ENCODE measurements at places on chromosomes 7 and 10. TPM values are rescaled to one million over a fixed set of nuclear protein-coding genes. Genes with fewer than 3 reads are reported as not detected.

DNA sequence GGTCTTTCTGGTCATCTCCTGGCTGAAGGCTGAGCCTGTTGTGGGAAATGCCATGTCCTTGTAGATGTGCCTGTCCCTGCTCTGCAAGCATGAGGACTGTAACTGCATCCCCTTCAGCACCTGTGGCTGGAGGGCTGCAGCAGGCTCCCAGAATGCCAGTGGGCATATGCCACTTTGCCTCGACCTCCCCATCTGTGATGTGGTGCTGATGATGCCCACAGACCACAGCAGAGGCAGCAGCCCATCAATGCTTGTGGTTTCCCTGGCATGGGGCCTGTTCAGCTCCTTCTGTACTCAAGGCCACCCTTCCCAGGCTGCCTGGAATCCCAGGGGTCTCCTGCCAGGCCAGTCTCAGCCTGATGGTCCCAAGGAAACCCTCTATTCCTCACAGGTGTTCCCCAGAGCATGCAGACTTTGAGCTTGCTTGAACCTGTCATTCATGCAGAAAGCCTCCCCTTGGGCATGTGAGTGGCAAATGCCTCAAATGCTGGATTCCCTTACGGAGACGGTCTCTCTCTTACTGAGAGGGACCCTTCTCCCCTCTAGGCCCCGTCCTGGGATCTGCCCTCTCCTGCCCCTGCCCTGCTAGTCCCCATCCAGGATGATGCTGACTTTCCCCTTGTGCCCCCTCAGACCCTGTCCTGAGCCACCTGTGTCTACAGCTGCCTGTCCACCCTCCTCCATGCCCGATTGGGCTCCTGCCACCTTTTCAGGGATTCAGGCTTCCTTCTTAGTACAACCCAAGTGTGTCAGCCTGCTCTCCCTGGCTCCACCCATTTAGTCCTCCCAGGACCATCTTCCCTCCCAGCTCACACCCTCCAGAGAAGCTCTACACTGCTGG lies 50.9 kb upstream of the ANTXRL start:
- no peak for DNase-seq
- H3K27me3 ChIP-seq = no peaks in the 10 kb centered on the region
- peak overlapping the region; percentile 24 for H3K27ac ChIP-seq
- no peak overlapping the region for H3K4me3 ChIP-seq

Gene HYAL4
- total RNA-seq = not detected

Gene UNCX
- total RNA-seq = not detected

Gene LIPF
- not detected for total RNA-seq

Gene OGDHL
- not detected for total RNA-seq

Gene PTPN20
- total RNA-seq = 1.6 TPM

DNA sequence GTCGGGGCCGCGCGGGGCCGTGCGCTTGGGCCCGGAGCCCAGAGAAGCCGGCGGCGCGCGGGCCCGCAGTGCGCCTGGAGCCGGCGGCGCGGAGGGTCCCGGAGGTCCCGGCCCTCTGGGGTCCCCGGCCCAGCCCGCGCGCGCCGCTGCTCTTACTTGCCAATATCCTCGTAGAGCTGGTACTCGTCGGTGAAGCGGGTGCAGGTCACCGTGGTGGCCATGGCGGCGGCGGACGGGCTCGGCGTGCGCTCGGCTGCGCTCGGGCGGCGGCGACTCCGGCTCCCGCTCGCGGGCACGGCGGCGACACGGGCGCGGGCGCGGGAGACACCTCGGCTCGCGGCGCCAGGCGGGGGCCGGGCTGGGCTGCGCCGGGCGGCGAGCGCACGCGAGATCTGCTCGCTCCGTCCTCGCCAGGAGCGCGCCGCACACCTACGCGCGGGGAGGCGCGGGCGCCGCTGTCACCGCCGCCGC lies at the start of gene CAMK2B:
Gene CAMK2B (minus strand): TSS at position 394 of the 471 bp plus-strand sequence. CDS start 173 bp downstream, at position 221.
- no peak for DNase-seq
- peak within 1 kb of the TSS; percentile 76 for H3K4me3 ChIP-seq
- H3K27ac ChIP-seq = peak within 1 kb of the TSS; percentile 46
- H3K27me3 ChIP-seq = peaks cover 40% of the 10 kb centered on the region
- H3K4me1 ChIP-seq = peaks cover 3% of the 10 kb centered on the region

DNA sequence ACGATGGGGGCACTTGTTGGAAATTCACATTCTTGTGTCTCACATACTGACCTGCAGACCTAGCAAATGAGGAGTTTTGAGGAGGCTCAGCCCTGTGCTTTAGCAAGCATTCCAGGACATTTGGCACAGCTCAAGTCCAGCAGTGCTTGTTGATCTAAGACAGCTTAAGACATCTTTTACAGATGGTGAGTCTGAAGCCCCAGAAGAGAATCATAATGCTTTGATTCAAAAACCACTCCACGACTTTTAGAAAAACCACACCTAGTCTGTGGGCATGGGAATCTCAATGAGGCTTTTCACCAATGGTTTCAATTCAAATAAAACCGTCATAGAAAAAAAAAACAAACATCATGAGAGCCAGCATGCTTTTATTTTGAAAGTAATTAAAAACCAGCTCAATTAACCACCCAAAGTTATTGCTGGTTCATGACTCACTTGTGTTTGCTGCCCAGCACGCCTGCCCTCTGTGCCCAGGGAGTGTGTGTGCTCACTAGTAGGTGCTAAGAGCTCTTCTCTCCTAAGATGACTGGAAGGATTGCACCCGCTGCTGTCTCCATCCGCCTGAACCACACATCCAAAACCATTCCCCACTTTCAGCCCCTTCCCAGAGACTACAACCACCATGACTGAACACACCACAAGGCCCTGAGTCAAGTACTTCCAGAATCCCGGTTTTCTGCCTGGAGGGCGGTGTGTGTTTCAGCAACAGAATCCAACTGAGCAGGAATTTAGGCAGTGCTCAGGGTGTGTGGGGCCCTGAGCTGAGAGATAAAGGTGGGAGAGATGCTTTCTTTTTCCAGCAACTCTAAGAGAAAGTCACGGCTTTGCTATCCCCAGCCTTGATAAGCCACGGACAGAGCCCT lies 130.2 kb upstream of the ADAM12 start:
- no peaks in the 10 kb centered on the region for H3K4me1 ChIP-seq
- no peaks in the 10 kb centered on the region for H3K27me3 ChIP-seq
- H3K36me3 ChIP-seq = no peaks in the 10 kb centered on the region
- no peak overlapping the region for H3K4me3 ChIP-seq
- DNase-seq = no peak

DNA sequence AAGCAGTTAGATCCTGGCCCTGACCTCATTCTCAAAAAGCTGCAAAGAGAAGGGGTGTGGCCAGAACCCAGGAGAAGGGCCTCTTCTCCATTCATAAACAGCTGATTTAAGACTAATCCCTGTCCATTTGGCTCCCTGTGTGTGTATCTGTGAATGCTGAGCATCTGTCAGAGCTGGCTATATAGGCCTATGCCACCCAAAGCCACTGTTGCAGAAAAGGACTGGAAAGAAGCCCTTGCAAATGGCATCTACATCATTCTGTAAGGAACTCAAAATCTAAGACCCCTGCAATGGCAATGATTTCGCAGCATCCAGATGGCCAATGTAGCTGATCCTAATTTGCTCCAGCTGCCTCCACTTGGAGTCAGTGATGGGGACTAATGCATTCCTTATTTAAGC lies 384.5 kb downstream of the KCNMA1 start:
- no peak overlapping the region for H3K27ac ChIP-seq
- no peak for DNase-seq
- peaks cover 2% of the 10 kb centered on the region for H3K27me3 ChIP-seq
- H3K36me3 ChIP-seq = no peaks in the 10 kb centered on the region
- no peak overlapping the region for H3K4me3 ChIP-seq
- peaks cover 2% of the 10 kb centered on the region for H3K4me1 ChIP-seq

GRCh38 chr7:108094933-108095710 lies 35.0 kb downstream of the LAMB4 start:
- H3K27ac ChIP-seq = no peak overlapping the region
- H3K36me3 ChIP-seq = no peaks in the 10 kb centered on the region
- H3K4me1 ChIP-seq = no peaks in the 10 kb centered on the region
- DNase-seq = no peak
- H3K4me3 ChIP-seq = no peak overlapping the region

DNA sequence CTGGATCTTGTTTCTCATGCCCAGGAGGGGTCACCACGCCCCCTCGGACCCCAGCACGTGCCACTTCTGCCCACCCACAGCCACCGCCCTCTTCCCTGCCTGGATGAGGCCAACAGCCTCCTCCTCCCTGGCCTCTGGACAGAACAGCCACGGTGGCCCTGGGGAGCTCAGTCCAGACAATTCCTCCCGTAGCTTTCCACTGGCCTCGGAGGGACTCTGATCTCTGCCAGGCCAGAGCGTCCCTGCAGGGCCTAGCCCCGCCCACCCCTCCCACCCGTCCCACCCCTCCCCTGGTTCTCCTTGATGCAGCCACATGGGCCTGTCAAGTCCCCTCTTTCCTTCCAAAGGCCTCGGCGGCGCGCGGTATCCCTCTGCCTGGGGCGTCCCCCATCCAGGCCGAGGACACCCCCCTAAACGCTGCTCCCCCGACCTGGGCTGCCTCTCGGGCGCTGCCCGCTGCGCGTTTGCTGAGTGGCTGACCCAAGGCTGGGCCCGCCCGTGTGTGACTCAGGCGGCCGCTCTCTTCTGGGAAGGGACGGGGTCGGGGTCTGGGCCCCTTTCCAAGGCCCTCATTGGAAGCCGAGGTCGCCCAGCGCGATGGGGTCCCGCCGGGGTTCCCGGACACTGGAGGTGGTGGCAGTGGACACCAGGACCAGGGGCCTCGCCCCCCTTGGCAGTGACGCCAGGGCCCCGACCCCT lies 557 bp downstream of the TMEM120A start:
- peak overlapping the region; percentile 69 for H3K4me3 ChIP-seq
- H3K27ac ChIP-seq = no peak overlapping the region
- DNase-seq = peak; percentile 50
- no peaks in the 10 kb centered on the region for H3K27me3 ChIP-seq
- peaks cover 22% of the 10 kb centered on the region for H3K36me3 ChIP-seq
- peaks cover 13% of the 10 kb centered on the region for H3K4me1 ChIP-seq

Gene CEP41
- total RNA-seq = 27.1 TPM

Gene IRF5
- total RNA-seq = 8.2 TPM

Gene DPY19L1
- total RNA-seq = 11.1 TPM

All from activated naive CD8-positive, alpha-beta T cell treated with anti-CD3 and anti-CD28 coated beads, Interleukin-2, amount 10 ng/mL, durations not matched to agents 7 days and 5 days (primary cell).